ENCODE measurements at places on chromosomes 16 and 17. TPM values are rescaled to one million over a fixed set of nuclear protein-coding genes. Genes with fewer than 3 reads are reported as not detected.

Gene ACAP1
- total RNA-seq, result 496 TPM

- no peaks in the 10 kb centered on the region for H3K4me1 ChIP-seq
- H3K36me3 ChIP-seq, result no peaks in the 10 kb centered on the region
- H3K4me3 ChIP-seq, result no peak overlapping the region
- H3K27me3 ChIP-seq, result no peaks in the 10 kb centered on the region
- DNase-seq, result no peak
These were observed 18.8 kb downstream of the HS3ST3A1 start for GRCh38 chr17:13582776-13583547.

- peaks cover 34% of the 10 kb centered on the region for H3K4me1 ChIP-seq
- no peak overlapping the region for H3K27ac ChIP-seq
These were observed 4.6 kb downstream of the MMP28 start for GRCh38 chr17:35790841-35791240.

Gene ADORA2B
- not detected for total RNA-seq

GRCh38 chr16:2082171-2082982 lies 34.6 kb downstream of the TSC2 start:
- H3K36me3 ChIP-seq, result peaks cover 3% of the 10 kb centered on the region
- H3K27me3 ChIP-seq, result no peaks in the 10 kb centered on the region
- no peak for DNase-seq
- H3K4me1 ChIP-seq, result no peaks in the 10 kb centered on the region

DNA sequence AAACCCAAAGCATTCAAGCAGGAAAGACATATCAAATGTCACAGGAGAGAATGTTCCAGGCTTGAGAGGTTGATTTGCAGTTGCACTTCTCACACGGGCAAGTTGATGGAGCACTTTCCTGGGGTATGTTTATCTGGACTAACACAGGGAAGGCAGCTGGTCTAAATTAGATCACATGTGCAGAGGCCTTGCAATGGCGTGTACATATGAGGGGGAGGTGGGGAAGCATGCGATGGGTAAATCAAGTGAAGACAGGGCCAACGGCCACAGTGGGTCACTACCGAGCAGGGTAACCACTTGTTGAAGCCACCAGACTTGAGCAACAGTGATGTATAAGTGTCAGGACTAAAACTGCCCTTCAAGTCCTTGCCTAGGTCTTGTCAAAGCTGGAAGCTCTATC lies 156.6 kb upstream of the MAF start:
- no peak for DNase-seq
- H3K36me3 ChIP-seq, result no peaks in the 10 kb centered on the region
- no peak overlapping the region for H3K27ac ChIP-seq
- no peaks in the 10 kb centered on the region for H3K27me3 ChIP-seq

Gene EEF2KMT
- total RNA-seq, result 14.1 TPM

GRCh38 chr17:2705263-2705662 lies 6.3 kb downstream of the CLUH start:
- peaks cover 7% of the 10 kb centered on the region for H3K36me3 ChIP-seq
- H3K4me3 ChIP-seq, result no peak overlapping the region
- DNase-seq, result no peak
- peaks cover 21% of the 10 kb centered on the region for H3K4me1 ChIP-seq

Gene CACNG3
- total RNA-seq, result not detected

GRCh38 chr16:67775273-67775672 lies 31.1 kb downstream of the RANBP10 start:
- no peak overlapping the region for H3K4me3 ChIP-seq
- H3K36me3 ChIP-seq, result peaks cover 13% of the 10 kb centered on the region
- H3K27ac ChIP-seq, result no peak overlapping the region
- H3K4me1 ChIP-seq, result peaks cover 3% of the 10 kb centered on the region
- no peak for DNase-seq

Gene OTOP3
- total RNA-seq, result not detected

DNA sequence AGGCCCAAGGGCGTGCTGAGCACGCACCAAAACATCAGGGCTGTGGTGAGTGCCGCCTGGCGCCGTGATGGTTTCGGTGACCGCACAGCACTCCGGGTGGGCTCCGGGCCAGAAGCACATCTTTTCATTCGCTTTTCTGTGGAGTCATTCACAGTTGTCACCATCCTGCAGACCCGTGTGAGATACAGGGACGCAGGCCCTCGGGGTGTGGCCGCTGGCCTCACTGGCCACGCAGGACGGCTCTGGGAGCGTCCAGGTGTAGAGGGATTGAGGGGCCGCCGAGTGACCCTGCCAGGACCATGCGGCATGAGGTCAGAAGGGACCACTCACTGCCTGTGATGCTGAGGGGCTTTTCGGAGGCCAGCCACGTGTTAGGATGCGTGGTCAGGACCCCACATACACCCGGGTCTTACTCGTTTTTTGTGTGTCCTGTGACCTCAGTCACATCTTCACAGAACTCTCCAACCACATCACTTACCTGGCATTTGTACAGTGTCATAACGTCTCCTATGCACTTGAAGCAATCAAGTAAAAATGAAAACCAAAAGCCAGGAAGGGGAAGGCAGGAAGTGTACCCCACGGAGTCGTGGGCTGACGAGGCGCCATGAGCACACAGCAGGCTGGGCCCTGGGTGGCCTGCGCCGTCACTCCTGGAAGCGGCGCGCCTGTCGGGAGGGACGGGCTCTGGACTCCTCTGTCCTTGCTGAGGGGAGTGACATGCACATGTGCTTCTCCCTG lies 7.8 kb downstream of the ACSF3 start:
- DNase-seq, result no peak
- H3K27ac ChIP-seq, result peak overlapping the region; percentile 32
- peaks cover 52% of the 10 kb centered on the region for H3K4me1 ChIP-seq
- H3K36me3 ChIP-seq, result no peaks in the 10 kb centered on the region

Gene NUP85
- 143 TPM for total RNA-seq

GRCh38 chr16:19735074-19735867 lies 17.2 kb downstream of the IQCK start:
- H3K27ac ChIP-seq, result no peak overlapping the region
- no peak overlapping the region for H3K4me3 ChIP-seq
- H3K27me3 ChIP-seq, result no peaks in the 10 kb centered on the region
- no peaks in the 10 kb centered on the region for H3K36me3 ChIP-seq
- no peak for DNase-seq

Gene ZSCAN10
- 0.22 TPM for total RNA-seq

- no peak overlapping the region for H3K27ac ChIP-seq
- H3K36me3 ChIP-seq, result no peaks in the 10 kb centered on the region
- H3K27me3 ChIP-seq, result no peaks in the 10 kb centered on the region
- no peak for DNase-seq
- H3K4me3 ChIP-seq, result no peak overlapping the region
These were observed 96.0 kb downstream of the YPEL2 start for GRCh38 chr17:59427425-59427921.

DNA sequence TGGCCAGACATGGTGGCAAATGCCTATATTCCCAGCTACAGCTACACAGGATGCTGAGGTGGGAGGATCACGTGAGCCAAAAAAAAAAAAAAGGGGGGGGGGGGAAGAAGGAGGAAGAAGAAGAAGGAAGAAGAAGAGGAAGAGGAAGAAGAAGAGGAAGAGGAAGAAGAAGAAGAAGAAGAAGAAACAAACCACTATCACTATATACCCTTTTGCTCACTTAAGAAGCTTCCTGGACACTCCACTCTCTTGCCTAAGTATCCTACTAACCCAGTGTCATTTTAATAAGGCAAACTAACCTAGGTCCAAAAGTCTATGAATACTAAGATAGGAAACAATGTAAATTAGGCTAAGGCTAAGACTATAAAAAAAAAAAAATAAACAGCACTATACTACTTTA lies 54.8 kb downstream of the GPATCH8 start:
- H3K4me3 ChIP-seq, result no peak overlapping the region
- H3K36me3 ChIP-seq, result no peaks in the 10 kb centered on the region
- no peaks in the 10 kb centered on the region for H3K27me3 ChIP-seq
- H3K27ac ChIP-seq, result no peak overlapping the region

Gene DRC3
- 1.00 TPM for total RNA-seq

Gene MFAP4
- not detected for total RNA-seq

DNA sequence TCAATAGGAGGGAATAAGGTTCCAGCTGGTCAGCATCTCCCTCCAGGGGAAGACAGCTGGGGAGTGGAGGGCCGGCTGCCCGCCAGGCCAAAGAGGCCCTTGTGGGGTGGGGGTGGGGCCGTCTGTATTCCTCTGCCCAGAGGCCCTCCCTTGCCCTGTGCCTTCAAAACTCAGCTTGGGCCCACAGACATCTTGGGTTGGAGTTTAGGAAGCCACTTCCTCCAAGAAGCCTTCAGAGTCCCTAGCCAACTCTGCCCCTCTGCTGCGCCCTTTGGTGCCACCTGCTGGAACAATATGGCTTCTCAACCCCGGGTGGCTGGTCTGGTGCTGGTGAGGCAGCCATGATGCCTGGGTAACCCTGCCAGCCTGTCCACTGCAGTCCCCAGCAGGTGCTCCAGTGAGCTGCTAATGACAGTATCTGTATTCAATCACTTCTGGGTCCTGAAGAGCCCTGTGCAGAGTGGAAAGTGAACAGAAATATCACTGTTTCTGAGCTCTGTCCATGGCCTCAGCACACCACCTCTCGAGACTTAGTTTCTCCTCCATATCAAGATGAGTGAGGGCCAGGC lies 16.7 kb downstream of the HSD11B2 start:
- H3K27me3 ChIP-seq, result no peaks in the 10 kb centered on the region
- DNase-seq, result peak; percentile 28
- no peaks in the 10 kb centered on the region for H3K36me3 ChIP-seq
- H3K27ac ChIP-seq, result no peak overlapping the region
- H3K4me1 ChIP-seq, result no peaks in the 10 kb centered on the region
- no peak overlapping the region for H3K4me3 ChIP-seq

Gene BICDL2
- not detected for total RNA-seq

DNA sequence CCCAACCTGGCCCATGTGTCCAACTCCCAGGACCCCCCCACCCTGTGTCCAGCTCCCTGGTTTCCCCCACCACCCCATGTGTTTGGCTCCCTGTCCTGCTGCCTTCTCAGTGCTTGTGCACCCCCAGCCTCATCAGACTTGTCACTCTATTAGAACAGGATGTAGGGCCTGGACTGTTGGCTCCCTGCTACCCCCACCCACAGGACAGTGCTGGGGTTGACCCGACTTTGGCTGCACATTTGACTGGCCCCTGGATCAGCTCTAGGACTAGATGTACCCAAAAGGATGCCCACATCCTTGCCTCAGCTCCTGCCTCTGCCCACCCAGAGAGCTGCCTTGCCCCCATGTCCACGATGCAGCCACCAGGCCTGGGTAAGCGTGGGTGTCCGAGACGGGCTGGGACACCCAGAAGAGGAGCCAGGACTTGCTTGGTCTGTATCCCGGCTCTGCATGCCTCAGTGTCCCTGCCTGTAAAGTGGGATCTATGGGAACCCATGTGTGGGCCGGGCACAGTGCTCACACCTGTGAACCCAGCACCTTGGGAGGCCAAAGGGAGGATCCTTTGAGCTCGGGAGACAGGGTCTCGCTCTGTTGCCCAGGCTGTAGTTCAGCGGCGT lies 1.5 kb upstream of the CCDC57 start:
- peaks cover 4% of the 10 kb centered on the region for H3K36me3 ChIP-seq
- no peaks in the 10 kb centered on the region for H3K27me3 ChIP-seq
- H3K4me1 ChIP-seq, result peaks cover 31% of the 10 kb centered on the region
- H3K4me3 ChIP-seq, result no peak overlapping the region
- no peak for DNase-seq
- H3K27ac ChIP-seq, result no peak overlapping the region

DNA sequence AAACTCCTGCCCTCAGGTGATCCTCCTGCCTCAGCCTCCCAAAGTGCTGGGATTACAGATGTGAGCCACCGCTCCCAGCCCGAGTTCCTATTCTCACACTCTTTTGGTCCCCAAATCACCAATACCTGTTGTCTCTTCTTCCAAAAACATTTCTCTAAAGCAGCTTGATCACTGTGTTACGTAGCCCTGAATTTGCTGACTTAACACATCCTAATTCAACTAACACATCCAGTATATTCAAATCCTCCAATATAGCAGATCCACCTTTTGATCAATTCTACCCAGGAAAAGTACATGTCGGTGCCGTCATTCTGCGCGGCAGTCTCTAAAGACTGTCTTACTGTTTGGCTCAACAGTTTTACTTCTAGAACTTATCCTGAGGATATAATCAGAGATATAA lies 191.3 kb downstream of the ZNF18 start:
- H3K27ac ChIP-seq, result no peak overlapping the region
- H3K36me3 ChIP-seq, result no peaks in the 10 kb centered on the region
- DNase-seq, result no peak
- H3K27me3 ChIP-seq, result no peaks in the 10 kb centered on the region
- no peaks in the 10 kb centered on the region for H3K4me1 ChIP-seq

Gene HSD3B7
- 3.5 TPM for total RNA-seq

DNA sequence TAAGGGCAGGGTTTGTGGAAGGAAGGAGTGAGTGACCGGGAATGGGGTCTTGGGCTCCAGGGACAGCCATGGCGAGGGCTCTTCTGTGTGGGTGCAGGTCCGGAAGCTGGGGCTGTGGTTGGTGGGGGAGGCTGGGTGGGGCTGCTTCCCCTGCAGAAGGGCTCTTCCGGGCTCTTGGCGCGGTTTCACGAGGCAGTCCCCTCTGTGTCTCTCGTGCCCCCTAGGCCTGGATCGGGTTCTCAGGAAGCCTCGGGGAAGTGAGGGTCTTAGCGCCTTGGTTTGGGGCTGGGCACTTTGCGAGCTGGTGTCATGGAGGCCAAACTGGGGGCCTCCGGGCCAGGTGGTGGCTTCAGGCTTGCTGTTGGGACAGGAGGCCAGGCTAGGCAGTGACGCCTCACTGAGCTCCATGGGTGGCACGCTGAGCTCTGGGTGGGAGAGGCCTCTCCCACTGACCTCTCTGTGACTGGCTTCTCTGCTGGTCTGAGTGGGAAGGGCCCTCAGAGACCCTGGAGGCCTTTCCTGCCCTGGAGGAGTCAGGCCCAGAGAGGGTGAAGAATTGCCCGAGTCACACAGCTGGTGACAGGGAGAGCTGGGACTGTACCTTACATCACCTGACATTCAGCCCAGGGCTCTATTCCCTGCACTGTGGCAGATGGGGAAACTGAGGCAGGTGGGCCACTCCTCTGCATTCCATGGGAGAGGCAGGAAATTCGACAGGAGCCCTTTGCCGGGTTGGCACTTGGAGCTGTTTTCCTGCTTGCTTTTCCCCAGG lies 8.2 kb downstream of the ADCY7 start:
- peak overlapping the region; percentile 88 for H3K27ac ChIP-seq
- peak overlapping the region; percentile 71 for H3K4me3 ChIP-seq
- peaks cover 94% of the 10 kb centered on the region for H3K4me1 ChIP-seq
- no peaks in the 10 kb centered on the region for H3K27me3 ChIP-seq
- no peaks in the 10 kb centered on the region for H3K36me3 ChIP-seq
- DNase-seq, result peak; percentile 68

DNA sequence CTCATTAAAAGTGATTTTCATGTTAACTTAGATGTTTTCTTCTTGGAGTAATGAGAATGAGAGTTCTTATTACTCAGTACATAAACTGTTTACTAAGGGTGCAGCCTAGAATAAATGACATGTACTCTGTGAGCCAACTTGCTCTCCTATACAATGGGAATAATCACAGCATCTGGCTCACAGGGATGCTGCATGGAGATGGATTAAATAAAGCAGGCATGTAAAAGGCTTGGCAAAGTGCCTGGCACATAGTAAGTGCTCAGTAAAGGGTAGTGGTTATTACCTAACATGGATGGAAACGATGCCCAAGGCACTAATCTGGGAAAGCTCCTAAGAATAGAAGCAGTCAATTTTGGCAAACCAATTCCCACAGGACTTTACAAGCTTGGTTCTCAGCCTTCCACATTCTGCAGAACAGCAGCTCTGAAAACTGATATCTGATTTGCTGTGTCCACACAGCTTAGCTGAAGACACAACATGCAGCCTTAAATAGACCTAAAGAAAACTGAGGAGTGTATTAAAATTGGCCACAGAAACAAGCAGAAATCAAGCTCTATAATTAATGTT lies 176.1 kb downstream of the ABCC12 start:
- H3K27me3 ChIP-seq, result no peaks in the 10 kb centered on the region
- H3K27ac ChIP-seq, result no peak overlapping the region
- no peaks in the 10 kb centered on the region for H3K36me3 ChIP-seq
- no peaks in the 10 kb centered on the region for H3K4me1 ChIP-seq
- no peak for DNase-seq

- peak overlapping the region; percentile 48 for H3K4me3 ChIP-seq
- peak overlapping the region; percentile 60 for H3K27ac ChIP-seq
- DNase-seq, result peak; percentile 55
- H3K27me3 ChIP-seq, result no peaks in the 10 kb centered on the region
These were observed 5.5 kb upstream of the PIEZO1 start for GRCh38 chr16:88790312-88791211.

All from naive thymus-derived CD4-positive, alpha-beta T cell (primary cell).